ENCODE measurements at places on chromosomes 7 and 10.

- no peak for DNase-seq
Observed at GRCh38 chr10:37289833-37290464, 164.6 kb downstream of the ANKRD30A start.

GRCh38 chr10:59627366-59628018 lies 82.2 kb downstream of the SLC16A9 start:
- no peak for DNase-seq

DNA sequence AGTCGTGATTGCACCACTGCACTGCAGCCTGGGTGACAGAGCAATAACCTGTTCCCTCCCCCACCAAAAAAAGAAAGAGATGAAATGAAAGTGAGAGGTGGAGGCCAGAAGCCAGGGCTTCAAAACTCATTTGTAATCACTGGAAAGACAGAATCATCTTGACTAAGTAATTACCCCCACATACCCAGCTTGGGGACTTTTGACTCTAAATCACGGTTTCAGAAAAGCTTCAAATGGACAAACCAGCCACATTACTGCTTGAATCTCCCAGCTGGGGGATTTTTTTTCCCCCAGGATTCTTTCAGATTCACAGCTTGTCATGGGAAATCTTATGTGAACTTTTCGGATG lies 361.0 kb downstream of the FRMD4A start:
- DNase-seq = no peak

DNA sequence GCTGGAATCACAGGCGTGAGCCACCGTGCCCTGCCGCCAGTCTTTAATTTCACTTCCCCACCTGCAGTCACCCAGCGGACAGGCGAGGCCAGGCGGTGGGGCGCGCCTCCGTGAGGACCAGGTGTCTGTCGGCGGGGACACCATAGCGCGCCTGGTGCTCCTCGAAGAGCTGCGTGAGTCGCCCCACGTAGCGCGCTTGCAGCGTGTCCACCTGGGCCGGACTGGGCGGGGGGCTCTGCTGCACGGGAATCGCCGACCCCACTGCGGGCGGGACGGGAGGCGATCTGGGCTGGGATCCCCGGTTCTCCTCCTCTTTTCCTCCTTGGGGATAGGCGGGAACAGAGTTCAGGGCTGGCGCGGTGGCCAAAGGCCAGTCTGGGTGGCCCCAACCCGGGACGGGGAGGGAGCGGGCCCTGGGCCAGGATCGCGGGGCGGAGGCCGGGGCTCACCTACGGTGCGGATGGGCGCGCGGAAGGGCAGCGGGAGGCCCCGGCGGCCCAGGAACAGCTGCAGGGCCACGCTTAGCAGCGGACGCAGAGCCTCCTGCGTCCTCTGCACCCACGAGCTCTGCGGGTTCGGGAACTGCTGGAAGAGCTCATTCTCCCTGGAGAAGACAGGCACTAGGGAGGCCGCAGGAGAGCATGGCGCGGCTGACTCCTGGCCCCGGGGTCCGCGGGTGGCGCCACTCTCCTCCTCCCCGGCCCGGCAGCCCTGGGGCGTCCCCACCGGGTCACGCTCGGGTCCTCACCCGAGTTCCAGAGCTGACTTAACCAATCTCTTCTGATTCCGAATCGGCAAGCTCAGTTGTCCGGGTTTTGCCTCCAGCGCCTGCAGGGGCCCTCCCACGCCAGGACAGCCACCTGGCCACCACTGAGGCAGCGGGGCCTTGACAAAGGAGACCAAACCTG lies 1.1 kb upstream of the MOGAT3 start:
- no peak for DNase-seq

DNA sequence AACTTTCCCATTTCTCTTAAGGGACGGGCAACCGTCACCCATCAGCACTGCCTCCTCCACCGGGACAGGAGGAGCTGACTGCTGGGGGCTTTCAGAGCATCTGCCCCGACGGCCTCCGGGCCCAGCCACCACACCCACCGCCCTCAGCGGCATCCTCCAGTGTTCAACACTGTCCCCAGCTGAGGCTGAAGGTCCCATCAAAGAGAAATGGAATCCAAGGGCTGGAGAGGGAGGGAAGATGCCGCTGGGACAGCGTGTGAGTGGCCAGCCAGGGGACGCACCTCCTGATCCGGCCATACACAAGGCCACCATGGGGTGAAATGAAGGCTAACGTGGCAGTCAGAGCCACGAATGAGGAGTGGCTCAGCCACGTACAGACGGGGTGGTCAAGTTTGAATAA lies 153.6 kb upstream of the PPP2R2D start:
- DNase-seq = no peak

DNA sequence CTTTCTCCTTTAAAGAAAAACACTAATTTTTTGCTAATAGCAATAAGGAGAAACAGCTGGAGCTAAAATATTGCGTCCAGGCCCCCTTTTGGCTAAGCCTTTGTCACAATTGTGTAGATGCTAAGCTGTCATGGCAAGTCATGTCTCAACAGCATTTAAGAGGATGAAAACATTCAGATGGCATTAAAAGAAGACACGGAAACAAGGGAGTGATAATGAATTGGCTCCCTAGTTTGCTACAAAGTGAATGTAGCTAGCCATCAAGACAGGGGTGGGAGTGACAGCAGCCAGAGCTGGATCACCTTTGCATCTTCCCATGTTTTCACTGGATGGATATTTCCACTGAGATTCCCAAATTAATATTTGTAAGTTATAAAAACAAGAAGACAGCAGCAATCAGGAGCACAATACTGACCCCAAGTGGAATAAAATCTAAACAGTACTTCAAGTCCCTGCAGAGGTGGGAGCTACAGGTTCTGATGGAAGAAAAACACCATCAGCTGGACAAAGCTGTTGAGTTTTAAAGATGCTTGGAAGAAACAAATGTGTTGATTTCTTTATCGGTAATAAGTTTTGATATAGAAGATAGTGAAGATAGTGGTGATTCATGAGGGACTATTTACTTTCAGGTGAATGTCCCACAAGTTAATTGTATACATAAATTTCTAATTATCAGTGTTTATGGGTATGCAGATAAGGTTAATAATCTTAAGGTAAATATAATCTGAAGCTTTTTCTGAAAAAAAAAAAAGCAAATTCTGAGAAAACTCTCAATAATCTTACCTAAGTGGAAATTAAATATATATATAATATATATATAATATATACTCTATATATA lies 129.4 kb downstream of the SLC16A9 start:
- no peak for DNase-seq

GRCh38 chr7:157507987-157508386 lies 171.2 kb downstream of the DNAJB6 start:
- DNase-seq = peak; percentile 6

- DNase-seq = no peak
Observed at GRCh38 chr7:26159243-26159642, 7.2 kb downstream of the NFE2L3 start.

DNA sequence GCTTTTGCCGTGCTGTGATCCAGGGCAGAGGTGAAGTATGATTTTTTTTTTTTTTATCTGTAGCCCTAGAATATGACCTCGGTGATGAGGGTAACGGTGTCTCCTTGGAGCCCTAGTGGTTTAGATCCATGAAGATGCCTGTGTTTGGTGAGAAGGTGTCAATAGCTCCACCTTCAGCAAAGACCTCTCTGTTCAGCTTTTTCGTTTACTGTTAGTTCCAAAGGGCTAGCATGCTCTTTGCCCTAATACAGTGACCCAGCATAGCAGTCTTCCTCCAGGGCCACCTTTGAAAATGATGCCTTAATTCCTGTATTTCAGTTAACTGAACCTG lies 746 bp upstream of the MRPS16 start:
- DNase-seq = no peak

DNA sequence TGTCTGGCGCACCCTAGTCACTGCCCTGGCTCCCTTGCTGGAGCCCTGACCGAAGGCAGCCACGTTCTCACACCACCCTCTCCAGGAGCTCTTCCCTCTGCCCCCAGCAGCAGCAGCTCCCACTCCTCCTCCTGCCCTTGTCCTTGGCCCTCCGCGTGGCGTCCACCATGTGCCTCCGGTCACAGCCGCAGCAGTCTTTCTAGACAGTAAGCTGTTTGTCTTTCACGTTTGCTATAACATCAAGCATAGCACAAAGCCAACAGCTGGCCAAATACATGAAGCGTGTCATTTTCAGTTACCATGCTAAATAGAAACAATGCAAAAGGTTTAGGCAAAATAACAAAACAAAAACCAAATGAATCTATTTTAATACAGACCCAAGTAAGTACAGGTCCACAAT lies 3.3 kb downstream of the PITRM1 start:
- DNase-seq = no peak

DNA sequence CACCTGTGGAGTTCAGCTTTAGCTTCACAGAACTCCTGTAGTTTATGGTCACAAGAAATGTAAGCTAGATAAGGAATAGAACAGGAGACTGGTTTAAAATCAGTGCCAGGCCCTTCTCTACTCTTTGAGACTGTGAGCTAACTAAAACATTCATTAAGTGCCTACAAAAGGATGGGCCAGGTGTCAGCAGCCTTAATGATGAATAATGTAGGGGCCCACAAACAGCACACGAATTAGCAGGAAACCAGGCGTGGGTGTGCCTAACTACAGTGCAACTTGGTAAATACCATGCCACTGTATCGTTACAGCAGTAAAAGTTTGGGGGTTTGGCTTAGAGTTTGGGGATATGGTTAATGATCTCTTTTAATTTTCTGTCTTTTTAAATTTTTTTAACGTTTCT lies 6.1 kb upstream of the ABLIM1 start:
- no peak for DNase-seq

- DNase-seq = no peak
Observed at GRCh38 chr10:123563581-123563855, 102.6 kb upstream of the GPR26 start.

DNA sequence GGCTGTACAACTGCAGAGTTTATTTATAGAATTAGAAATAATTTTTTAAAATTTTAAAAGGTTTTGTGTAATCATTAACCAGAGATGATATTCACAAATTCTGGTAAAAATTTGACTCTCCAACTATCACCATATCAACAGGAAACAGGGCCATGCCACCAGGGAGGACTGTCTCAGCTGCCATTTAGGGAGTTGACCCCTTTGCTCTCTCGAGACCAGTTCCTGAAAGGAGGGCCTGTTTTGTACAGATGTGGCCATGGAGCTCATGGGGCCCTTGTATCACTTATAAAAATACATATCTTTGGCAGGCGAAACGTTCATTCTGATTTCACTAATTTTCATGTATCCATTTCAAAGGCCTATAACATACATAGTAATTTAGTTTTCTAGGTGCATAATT lies 20.3 kb downstream of the H2AZ2 start:
- no peak for DNase-seq

GRCh38 chr7:38360776-38361175 lies 87.3 kb upstream of the TARP start:
- DNase-seq = no peak

GRCh38 chr7:70387217-70387616 lies 744.7 kb upstream of the GALNT17 start:
- no peak for DNase-seq

DNA sequence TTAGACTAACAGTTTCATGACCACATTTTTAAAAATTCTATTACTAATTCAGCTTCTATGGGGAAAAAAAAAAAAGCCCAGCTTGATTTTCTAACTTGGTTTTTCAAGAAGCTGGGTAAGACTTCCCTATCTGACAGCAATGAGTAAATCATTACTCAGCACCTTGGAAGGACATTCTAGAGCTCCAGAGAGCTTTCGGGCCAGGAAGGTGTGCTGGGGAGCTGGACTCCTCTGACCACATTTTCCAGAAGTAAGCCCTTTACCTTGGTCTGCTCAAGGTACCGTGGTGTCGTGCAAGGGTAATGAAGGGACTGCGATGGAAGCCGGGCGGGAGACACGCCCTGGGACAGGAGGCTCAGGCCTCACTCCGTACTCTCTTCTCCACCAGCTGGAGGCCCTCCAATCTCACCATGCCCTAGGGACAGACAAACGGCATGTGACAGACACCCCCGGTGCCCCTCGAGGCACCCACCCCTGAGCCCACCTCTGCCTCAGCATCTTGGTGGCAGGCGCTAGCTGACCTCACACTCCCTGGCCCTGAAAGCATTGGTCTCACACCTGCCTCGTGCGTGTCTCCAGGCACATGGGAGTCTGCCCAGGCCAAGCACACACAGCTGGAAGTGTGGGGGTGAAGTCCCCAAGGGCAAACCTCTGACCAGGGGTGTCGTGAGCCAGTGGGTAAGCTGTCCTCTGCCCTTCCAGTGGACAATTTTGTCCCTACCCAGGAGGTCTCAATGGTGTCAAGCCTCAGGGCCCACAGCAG lies 152.1 kb downstream of the OAT start:
- DNase-seq = no peak

- DNase-seq = peak; percentile 24
Observed at GRCh38 chr7:98107313-98107721, 655 bp downstream of the LMTK2 start.

DNA sequence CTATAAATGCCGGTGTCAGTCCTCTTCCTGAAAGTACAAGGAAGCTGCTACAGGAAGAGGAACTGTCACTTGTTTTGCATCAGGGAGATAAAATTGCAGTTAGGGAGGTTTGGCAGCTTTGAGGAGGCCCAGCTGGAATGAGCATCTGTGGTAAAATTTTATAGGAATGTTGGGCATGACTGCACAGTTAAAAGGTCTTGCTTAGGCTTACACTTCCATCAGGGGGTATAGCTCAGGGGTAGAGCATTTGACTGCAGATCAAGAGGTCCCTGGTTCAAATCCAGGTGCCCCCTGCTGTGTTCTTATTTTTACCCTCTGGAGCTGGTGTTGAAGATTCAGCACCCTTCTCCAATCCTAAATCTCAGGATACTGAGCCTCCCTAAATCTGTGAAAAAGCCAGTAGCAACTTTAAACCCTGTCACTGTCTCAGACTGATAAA lies 65.9 kb downstream of the ZNF467 start:
- DNase-seq = no peak

DNA sequence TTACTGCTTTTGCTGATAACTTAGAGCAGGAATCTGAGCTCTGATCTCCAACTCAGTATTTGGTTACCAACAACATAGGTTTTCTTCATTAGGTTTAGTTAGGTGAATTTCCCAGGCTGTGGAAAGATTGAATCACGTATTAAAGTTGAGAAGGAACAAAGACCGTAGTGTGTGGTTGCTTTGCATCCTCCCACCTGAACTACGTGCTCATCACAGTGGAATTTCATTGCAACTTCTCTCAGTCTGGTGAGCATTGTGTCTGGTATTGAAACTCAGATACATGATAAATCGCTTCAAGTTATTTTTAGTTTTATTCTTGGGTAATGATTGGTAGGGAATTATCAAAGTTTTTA lies 139.4 kb upstream of the AKR1E2 start:
- DNase-seq = no peak

DNA sequence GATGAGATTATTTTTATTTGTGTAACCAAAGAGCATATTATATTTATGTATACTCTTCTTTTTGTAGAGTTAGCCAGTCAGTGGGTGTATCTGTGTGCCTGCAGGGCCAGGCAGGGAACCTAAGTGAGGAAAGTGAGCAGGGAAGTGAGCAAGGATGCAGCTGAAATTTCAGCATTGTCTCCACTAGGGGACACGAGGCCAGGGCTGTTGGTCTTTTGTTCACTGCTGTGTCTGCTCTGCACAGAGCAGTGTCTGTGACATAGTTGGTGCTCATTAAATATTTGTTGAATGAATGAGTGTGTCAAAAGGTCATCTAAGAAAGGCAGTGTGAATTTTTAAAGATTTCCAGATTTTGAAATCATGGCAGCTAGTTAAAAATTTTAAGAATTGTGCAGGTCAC lies 51.8 kb downstream of the SUGCT start:
- DNase-seq = no peak

All from kidney (tissue), 22 donors.